ENCODE measurements at places on chromosomes 5 and 9. TPM values are rescaled to one million over a fixed set of nuclear protein-coding genes. Genes with fewer than 3 reads are reported as not detected.

HTR1A gene
- polyA plus RNA-seq, result not detected

DNA sequence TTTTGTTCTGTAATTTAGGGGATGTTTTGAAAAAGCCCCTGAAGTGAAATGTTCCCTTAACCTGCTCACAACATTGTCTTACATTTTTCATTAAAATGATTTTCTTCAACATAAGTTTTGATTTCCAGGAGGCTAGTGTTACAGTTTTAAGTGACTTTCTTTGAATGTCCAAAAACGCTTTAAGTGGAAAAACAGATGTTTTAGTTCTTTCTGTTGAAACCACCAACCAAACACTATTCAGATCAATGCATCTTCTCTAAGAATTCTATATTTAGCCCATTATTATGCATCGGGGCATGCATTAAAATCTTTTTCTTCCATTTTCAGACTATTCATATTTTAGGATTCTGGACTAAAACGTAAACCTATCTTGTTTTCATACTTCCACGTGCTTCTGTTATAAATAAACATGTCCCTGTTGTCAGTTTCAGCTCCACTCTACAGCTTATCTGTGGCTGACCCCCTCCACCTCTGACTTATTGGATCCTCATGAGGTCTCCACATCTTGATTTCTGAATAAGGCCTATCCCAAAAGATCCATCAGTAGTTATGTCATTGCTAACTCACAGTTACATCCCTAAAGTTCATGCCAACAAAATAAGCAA is 882.3 kb upstream of the SEMA6A start:
- no peak for DNase-seq

IRX4 gene
- polyA plus RNA-seq, result 0.61 TPM

- no peak for DNase-seq
Measured at GRCh38 chr5:35230038-35230611, at the start of gene PRLR. TSS of gene PRLR (minus strand) at chr5:35230487. CDS start at chr5:35089620, 140,867 bp downstream.

CCNI2 gene
- polyA plus RNA-seq, result 2.6 TPM

CFAP157 gene
- polyA plus RNA-seq, result 2.7 TPM

SPINK13 gene
- 0.17 TPM for polyA plus RNA-seq

TAL2 gene
- 2.7 TPM for polyA plus RNA-seq

- no peak for DNase-seq
Measured at GRCh38 chr5:65823204-65823603, 101.2 kb downstream of the NLN start.

IL33 gene
- polyA plus RNA-seq, result 8.9 TPM

DNA sequence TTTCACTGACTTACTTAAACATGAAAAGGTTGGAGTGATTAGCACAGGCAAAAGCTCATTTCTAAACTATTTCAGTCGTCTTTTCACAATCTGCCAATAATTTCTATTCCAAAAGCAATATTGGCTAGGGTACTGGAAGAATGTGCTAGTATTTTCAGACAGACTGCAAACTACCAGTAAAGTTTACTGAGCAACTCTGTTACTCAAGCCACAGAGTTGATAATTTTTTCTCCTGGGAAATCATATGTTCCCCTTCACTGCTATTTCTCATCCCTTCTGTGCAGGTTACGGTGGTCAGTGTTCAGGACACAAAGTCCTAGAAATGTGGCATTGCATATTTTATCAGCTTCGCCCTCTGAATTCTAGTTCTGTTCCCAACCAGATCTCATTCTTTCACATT is 343.3 kb upstream of the TNC start:
- DNase-seq, result no peak

GRCh38 chr5:77454123-77454522 is 38.0 kb downstream of the WDR41 start:
- DNase-seq, result no peak

- no peak for DNase-seq
Measured at GRCh38 chr5:126544087-126544740, 50.8 kb downstream of the ALDH7A1 start.

GRCh38 chr5:42879291-42879690 is 67.6 kb upstream of the SELENOP start:
- DNase-seq, result no peak

GRCh38 chr5:138975098-138975847 is 100.1 kb upstream of the LRRTM2 start:
- DNase-seq, result no peak

- DNase-seq, result no peak
Measured at GRCh38 chr5:9922719-9923118, 292.6 kb upstream of the TAS2R1 start.

DNA sequence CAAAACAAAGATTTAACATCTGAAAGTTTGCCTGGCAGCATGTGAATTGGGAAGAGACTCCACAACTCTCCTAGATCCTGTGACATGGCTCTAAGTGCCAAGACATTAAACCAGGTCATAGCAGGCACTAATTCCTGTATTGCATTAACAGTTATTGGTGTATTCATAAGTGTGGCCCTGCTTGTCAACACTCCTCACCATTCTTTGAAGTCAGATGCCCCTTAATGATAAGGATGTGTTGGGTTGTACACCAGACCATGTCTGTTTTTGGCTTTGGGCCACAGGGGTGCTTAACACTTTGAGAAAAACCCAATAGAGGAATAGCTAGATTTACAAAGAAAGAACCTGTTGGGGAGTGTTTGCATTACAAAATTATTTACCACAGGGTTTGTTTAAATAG is 43.4 kb upstream of the PDE8B start:
- no peak for DNase-seq

SLC6A18 gene
- 0.31 TPM for polyA plus RNA-seq

DNA sequence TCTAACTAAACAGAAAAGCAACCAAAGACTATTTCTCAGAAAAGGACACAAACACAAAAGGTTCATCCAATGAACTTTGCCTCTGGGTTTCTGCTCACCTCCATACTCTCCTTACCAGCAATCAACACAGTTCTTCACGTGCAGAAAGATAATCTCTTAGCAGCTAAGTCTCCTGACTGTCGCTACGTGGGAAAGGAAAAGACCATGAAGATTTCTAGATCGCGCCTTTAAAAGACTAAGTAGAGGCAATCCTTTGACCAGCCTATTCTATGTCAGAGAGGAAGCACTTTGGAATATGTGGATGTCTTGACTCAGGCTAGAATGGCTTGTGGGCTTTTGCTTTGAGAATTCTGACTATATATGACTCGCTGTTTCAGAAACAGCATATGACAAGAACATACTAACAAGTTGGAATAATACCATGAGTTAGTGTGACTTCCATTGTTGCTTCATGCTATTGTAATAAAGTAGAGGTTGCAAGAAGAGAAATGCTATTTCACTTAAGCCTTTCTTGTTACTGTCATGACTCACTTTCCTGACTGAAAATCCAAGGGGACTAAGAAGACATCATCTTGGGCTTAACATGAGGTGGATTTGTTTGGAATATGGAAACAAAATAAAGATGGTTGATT is 339.5 kb upstream of the RFX3 start:
- DNase-seq, result no peak

GPRIN1 gene
- 1.7 TPM for polyA plus RNA-seq

DNAJB5 gene
- polyA plus RNA-seq, result 10.3 TPM

DNA sequence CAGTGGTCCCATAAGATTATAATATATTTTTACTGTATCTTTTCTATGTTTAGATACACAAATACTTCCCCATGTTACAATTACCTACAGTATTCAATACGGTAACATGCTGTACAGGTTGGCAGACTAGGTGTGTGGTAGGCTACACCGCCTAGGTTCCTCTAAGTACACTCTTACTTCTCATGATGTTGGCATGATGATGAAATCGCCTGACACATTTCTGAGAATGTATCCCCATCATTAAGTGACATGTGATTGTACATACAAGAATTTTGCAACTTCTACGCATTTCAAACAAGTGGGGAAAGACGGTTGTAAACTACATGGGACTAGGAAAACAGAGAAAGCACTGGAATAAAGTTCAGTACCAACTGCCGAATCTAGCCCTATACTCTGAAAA is 53.3 kb downstream of the SETX start:
- no peak for DNase-seq

PIP5K1B gene
- polyA plus RNA-seq, result 7.7 TPM

PCDHGA3 gene
- 4.3 TPM for polyA plus RNA-seq

DNA sequence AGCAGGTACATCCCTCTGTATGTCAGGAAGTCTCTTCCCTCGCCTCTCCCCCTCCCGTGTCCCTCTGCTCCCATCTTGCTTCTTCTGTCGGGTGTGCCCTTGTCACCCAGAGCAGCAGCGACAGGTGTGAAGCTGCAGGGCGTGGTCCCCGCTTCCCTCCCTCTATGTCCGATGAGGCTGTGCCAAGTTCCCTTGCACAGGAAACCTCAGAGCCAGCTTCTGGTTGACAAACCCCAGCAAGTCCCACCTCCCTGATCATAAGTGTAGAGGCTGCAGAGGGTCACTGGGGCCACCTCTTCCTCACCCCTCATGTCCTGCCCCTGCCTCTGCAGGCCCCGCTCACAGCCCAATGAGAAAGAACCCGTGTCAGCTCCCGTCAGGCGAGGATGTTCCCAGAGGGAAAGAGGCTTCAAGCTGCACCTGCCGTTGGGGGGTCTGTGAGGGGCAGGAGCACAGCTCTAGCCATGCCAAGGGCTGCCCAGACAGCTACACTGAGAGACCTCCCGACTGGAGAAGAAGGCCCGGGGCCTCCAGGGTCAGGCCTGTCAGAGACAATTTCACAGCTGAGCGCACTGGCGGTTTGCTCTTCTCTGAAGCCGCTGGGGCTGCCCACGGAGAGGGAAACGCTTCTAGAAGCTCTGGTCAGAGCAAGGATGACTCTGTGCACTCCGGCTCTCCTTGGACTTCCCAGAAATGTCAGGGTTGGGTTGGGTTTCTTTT is 73.3 kb downstream of the AK8 start:
- DNase-seq, result no peak

SPAG8 gene
- 4.2 TPM for polyA plus RNA-seq

GRCh38 chr5:115602591-115603125 is 379 bp upstream of the TICAM2 start:
- peak; percentile 33 for DNase-seq

DNA sequence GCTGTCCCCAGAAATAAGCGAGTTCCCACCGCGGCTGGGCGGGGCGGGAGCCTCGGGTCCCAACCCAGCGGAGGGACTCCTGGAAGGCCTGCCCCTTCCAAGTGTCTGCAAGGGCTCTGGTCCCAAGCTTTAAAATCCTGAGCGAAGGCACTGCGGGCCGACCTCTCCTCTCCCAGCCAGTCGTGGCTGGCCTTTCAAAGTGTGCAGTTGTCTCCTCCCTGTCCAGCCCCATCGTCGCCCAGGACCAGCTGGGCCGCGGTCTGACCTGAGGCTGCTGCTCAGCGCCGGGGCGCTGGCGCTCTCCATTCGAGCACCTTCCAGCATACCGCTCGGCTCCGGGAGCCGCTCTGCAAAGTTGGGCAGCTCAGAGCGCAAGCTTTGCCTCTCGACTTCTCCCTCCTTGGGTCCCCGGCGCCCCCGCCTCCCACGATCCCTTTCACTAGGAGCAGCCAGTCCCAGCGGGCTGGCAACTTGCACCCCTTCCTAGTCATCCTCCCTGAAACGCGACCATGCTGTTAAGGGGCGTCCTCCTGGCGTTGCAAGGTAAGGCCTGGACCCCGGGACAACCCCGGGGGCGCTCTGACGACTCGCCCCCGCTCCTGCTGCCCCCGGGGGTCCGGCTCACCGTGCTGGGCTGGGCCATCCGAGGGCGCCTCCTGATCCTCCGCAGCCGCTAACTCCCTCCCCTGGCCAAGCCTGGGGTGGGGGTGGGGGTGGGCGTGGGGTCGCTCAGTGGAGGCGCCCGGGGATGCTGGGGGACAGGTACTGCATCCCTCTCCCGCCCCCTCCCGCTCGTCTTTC is at the start of gene MAMDC2:
Gene MAMDC2, plus strand, starts transcription at position 160 of the 801 bp plus-strand sequence. Its CDS starts 350 bp downstream, at position 510.
- no peak for DNase-seq

GRCh38 chr5:35294017-35294416 is 63.7 kb upstream of the PRLR start:
- DNase-seq, result no peak

GRCh38 chr5:84274585-84275468 is 109.9 kb downstream of the EDIL3 start:
- DNase-seq, result no peak

DNA sequence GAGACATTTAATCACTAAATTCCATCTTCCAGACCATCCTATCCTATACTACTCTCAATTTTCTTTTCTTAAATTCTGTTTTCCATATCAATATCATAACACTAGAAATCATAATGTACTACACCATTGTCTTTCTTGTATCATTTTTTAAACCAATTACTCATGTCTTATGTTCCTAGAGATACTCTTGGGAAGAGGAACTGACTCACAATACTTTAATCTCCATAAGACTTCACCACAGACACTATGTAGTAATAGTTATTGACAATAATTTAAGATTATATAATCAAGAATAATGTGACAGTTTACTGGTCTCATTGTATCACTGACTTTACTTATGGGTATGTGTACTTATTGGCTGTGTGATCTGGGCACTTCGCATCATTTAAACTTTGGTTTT is 43.8 kb downstream of the PCDHGC5 start:
- no peak for DNase-seq

- no peak for DNase-seq
Measured at GRCh38 chr5:86596476-86596875, 21.3 kb upstream of the COX7C start.

GRCh38 chr5:78731884-78732283 is 83.3 kb upstream of the LHFPL2 start:
- DNase-seq, result no peak

- no peak for DNase-seq
Measured at GRCh38 chr5:72301557-72301956, 18.5 kb downstream of the MRPS27 start.
